CD8-positive, alpha-beta memory T cell (primary cell): ENCODE measurements at places on chromosomes 5 and 9. TPM values are rescaled to one million over a fixed set of nuclear protein-coding genes. Genes with fewer than 3 reads are reported as not detected.

DNA sequence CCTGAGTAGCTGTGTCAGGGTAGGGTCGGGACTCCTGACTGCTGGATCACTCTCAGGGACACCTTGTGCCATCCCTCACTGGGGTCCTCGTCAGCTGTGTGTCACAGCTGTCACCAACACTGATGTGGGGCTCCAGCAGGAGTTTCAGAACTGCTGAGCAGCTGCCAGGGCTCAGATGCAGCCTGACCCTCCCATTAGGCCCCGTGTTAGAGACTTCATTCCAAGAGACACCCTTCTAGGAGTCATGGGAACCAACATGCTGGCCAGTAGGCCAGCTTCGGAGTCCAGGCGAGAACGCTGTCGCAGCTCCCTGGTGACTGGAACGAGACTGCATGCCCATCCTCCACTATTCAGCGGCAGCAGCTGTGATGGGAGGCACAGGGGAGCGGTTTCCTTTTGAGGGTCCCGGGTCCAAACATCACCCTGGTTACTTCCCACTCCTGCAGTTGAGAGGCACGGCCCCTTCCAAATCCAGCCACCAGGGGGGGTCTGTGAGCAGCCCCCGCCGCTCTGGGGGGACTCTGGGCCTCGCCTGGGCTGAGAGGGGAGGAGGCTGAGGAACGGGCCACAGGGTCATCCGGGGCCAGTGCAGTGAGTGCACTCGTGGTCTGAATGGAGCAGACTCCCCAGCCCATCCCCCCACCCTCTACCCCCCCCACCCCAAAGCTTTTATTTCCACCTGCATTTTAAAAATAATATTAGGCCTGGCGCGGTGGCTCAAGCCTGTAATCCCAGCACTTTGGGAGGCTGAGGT lies 12.6 kb upstream of the TCF7 start:
- H3K4me3 ChIP-seq = peak overlapping the region; percentile 34
- H3K27ac ChIP-seq = no peak overlapping the region
- peak; percentile 68 for DNase-seq
- H3K27me3 ChIP-seq = no peaks in the 10 kb centered on the region

DNA sequence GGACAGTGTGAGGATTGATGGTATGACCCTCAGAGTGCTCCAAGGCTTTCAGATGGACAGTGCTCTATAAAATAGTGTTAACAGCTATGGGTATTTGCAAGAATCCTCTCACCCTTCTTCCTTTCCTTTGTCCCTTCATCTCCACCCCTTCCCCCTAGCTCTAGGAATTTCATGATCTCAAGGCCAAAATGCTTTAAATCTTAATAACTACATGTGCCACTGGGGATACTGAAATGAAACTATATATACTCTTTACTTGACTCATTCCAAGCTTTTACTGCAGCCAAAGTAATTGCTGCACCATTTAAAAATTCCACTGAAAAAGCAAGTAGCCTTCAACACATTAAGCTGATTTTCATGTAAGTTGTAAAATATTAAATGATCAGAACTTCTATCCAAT lies 361.6 kb upstream of the SLC30A5 start:
- H3K36me3 ChIP-seq = no peaks in the 10 kb centered on the region
- peaks cover 4% of the 10 kb centered on the region for H3K4me1 ChIP-seq
- H3K27me3 ChIP-seq = no peaks in the 10 kb centered on the region
- H3K4me3 ChIP-seq = no peak overlapping the region
- DNase-seq = no peak

GRCh38 chr5:77816686-77817085 lies 40.5 kb upstream of the TBCA start:
- H3K4me3 ChIP-seq = no peak overlapping the region
- H3K27me3 ChIP-seq = no peaks in the 10 kb centered on the region
- H3K36me3 ChIP-seq = no peaks in the 10 kb centered on the region
- no peaks in the 10 kb centered on the region for H3K4me1 ChIP-seq
- H3K27ac ChIP-seq = no peak overlapping the region
- DNase-seq = no peak

DNA sequence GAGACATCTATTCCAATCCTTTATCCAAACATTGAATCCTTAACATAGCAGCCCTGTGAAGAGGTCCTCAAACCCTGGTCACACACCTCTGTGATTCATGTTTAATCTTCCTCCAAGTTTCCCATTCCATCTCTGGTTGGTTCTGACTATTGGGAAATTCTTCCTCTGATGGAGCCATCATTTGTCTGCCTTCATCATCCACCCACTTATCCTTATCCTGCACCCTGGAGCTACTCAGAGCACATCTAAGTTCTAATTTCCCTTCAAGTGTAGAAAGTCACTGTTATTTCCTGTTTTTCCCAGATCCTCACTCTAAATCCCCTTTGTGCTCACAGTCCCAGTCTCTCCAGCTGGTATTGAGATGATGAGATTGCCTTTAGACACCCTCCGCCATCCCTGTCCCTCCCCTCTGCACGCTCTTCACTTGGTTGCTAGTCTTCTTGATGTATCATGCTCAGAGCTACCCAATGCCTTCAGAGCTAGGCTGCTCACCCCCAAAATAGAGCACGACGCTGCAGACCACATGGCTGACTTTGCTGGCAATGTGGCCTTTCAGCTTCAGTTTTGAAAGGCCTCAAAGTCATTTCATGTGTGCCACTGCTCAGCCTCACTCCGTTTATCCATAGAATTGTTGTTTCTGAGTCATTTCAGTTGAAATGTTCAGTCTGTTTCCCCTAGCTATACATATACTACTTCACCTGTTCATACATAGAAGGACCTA lies 154.3 kb downstream of the PALM2AKAP2 start:
- H3K4me3 ChIP-seq = no peak overlapping the region
- no peaks in the 10 kb centered on the region for H3K27me3 ChIP-seq
- H3K27ac ChIP-seq = no peak overlapping the region
- H3K4me1 ChIP-seq = peaks cover 8% of the 10 kb centered on the region

DNA sequence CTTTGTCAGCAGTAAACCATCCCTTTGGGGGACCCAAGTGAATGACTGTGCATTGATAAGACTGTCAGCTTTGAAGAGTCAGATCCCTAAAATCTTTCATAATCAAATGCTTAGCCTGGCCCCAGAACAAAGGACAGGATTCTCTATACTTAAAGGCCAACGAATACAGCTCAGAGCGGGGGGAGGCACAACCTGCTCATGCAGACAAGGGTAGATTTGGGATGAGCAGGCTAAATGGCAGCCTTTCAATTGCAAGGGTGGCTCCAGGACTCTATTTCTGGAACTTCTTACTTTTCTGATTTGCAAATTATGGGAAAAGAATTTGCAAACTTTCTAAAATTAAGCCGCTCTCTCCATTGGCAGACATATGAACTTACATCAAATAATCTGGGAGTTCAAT lies 66.4 kb downstream of the ELL2 start:
- DNase-seq = no peak
- H3K4me1 ChIP-seq = no peaks in the 10 kb centered on the region
- no peak overlapping the region for H3K4me3 ChIP-seq

TRIP13 gene
- total RNA-seq = 40.7 TPM

MAN1B1 gene
- total RNA-seq = 31.9 TPM
